Stimulated activated CD4-positive, alpha-beta T cell treated with anti-CD3 and anti-CD28 coated beads, Interleukin-2, amount 100 ng/mL, for 48 hours (primary cell): ENCODE measurements at places on chromosomes 1 and 21.
A peak's percentile ranks its signal among the peaks of the same experiment; 100 is the strongest.

DNA sequence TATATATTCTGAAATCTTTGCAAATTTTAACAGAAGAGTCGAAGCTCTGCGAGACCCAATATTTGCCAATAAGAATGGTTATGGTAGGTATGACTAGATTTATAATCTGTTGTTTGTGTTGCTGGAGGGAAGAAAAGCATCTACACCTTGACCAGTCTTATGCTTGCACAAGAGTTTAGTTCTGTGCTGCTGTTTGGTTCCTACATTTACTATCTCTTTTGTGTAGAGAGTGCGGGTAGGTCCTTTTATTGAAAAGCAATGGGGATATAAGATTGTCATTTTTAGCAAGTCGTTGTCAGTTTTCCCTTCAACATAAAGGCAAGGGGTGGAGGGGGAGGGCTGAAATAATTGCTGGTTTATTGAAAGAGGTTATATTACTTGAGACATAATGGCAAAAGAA lies 396 bp downstream of the ELAVL4 start:
- no peak for DNase-seq

DNA sequence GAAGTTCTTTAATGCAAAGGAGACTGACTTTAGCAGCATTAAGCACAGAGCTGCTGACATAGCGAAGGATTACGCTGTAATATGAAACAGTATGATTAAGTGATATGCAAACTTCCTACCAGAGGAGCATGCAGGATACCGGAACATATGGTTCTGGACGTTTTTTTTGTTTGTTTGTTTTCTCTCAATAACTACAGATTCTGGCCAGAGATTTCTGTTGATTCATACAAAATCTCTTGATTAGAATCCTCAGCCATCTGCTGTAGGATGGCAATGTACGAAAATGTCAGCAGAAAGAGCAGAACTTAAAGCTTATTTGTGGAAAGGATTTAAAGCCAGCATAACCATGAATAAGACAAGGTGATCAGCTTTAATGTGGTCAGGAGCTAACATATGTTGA lies 970.7 kb downstream of the KCNT2 start:
- DNase-seq, result no peak

DNA sequence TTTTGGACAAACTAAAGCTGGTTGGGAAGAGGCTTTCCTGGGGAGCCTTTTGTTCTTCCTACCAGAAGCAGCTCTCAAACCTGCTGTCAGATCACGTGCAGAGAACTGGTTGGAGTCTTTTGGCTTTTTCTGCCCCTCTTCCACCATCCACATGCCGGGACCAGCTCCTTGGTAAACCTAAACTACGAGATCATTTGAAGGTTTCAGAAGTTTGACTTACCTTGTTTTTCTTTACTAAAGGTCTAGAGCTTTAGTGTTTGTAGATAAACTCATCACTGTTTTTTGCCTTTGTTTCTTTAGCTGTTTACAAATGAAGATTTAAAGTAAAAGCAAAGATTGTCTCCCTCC lies 113.4 kb downstream of the HLX start:
- DNase-seq, result no peak

DNA sequence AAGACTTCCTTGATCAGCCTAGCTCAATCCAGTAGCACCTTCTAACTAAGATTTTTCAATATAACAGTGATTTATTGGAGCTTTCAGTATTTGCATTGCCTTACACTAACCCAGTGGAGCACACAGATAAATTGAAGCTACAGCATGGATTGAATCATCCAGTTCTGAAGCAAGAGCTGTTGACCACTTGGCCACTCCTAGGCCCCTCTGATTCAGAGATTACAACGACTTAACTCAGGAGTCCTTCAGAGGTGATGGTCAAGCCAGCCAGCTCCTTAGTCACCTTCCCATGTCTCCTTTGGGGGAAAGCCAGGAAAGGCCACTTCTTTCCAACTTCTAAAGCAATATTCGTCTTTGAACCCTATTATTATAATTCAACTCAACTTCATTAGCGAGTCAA lies 151.8 kb downstream of the TENT5C start:
- DNase-seq, result no peak

- DNase-seq, result no peak
Observed at GRCh38 chr1:68551459-68551858, 54.6 kb upstream of the DEPDC1 start.

DNA sequence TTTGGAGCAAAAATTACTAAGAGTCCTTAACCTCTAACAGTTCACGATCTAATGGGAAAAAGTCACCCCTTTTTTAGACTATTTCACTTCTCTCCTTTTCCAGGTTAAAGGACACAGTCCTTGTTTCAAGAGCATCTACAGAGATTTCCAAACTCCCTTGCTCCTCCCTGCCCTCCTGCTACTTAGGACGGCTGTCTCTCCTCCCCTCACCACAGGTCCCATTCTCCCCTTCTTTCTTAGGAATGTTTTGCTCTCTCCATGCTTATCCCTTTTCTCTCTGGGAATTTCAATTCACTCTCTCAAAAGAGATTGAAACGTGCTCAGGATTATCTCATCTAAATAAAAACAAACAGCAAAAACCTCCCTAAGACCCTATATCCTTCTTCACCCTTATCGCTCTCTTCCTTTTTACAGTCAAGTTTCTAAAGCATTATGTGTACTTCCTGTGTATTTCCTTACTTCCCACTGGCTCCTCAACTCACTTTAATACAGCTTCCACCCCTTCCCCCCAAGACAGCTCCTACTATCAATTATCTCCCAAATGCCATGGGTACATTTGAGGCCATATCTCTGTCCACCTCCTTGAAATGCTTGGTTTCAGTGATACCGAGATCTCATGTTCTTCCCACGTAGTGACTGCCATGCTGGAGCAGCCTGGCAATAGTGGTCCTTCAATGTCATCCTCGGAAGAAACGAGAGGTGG lies 43.2 kb upstream of the ZNF281 start:
- no peak for DNase-seq

GRCh38 chr1:167720965-167721616 lies 691 bp upstream of the MPZL1 start:
- DNase-seq, result no peak

DNA sequence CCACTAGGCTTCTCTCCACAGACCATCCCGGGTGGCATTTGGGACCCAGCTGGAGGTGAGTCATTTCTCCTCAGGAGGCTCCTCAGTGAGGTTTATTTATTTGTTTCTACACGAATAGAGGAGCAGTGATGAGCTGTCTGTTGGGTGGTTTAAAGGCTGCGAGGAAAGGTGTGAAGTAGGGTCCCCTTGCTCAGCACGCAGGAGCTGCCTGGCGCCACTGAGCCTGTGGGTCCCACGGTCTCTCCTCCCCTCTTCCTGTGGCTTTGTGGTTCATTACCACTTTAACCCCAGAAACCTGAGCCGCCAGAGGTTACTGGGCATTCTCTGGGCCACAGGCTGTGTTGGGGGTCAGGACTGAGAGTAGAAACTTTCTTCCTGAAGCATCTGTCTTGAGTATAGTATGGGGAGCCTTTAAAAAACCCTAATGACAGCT lies 39.9 kb downstream of the IL6R start:
- no peak for DNase-seq

DNA sequence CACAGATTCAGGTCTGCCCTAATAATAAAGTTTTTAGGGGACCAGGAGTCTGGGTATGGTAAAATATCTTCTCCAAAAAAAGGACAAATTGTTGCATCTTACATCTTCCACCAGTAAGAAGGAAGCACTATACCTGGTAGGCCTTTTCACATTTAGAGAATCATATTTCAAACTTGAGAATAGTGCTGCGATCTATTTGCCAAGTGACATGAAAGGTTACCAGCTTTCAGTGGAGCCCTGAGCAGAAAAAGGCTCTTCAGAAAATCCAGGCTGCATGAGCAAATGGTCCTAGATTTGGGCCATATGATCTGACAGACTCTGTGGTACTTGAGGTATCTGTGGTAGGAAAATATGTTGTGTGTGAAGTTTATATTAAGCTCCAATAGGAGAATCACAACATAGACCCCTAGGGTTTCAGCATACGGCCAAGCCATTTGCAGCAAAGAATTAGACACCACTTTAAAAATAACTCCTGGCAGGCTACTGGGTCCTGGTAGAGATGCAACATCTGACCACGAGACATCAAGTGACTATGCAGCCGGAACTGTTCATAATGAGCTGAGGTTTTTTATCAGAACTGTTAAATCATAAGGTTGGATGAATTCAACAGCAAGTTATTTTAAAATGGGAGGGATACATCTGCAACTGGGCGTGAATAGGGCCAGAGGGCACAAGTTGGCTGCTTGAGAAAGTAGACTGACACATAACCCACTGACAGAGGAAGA lies 38.6 kb upstream of the CCDC190 start:
- no peak for DNase-seq

- peak; percentile 30 for DNase-seq
Observed at GRCh38 chr1:89454845-89455521, 69.6 kb upstream of the LRRC8B start.

DNA sequence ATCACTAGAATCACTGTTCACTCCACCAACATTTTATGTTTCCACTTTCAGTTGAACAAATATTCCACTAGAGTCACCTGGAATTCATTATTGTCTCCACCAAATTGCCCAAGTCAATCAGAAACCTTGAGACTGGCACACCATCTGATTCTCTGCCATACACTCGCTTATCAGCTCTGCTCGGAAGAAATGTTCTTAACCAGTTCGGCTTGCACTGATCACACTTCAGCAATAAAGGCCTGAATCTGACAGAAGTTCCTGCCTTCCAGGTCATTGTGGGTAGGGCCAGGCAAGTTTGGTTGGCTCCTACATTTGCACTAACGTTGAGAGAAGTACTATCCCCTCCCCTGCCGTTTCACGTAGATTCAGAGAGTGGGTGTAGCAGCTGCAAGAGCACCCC lies 10.0 kb downstream of the TPM3 start:
- DNase-seq, result no peak

DNA sequence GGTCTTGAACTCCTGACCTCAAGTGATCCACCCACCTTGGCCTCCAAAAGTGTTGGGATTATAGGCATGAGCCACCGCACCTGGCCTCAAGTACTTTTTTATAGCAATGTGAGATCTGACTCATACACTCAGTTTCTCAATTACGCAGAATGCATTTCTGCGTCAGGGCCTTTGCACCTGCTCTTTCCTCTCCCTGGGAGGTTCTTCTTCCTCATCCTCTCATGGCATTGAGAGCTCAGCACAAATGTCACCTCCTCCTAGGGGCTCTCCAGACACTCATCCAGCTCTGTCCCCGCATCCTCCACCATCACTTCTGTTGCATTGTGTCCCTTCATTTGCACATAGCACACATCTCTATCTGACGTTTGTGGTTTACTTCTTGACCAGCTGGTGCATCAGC lies 418.8 kb downstream of the PTPRU start:
- no peak for DNase-seq

- peak; percentile 8 for DNase-seq
Observed at GRCh38 chr1:201153474-201154388, 543 bp downstream of the TMEM9 start.

GRCh38 chr21:31370893-31371544 lies 27.0 kb upstream of the TIAM1 start:
- DNase-seq, result no peak

GRCh38 chr1:199422206-199422605 lies 605.3 kb upstream of the NR5A2 start:
- no peak for DNase-seq

DNA sequence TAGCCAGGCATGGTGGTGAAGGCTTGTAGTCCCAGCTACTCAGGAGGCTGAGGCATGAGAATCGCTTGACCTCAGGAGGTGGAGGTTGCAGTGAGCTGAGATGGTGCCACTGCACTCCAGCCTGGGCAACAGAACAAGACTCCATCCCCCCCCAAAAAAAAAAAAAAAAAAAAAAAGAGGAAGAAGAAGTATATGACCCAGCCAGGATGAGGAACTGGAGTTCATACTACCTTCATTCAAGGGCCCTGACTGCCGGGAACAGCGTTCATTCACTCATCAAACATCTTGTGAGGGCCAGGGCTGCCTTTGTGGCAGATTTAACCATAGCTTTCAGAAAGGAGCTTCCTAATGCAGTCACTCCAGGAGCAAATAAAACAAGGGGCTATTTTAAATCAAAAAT lies 127.6 kb downstream of the MRPS6 start:
- no peak for DNase-seq

DNA sequence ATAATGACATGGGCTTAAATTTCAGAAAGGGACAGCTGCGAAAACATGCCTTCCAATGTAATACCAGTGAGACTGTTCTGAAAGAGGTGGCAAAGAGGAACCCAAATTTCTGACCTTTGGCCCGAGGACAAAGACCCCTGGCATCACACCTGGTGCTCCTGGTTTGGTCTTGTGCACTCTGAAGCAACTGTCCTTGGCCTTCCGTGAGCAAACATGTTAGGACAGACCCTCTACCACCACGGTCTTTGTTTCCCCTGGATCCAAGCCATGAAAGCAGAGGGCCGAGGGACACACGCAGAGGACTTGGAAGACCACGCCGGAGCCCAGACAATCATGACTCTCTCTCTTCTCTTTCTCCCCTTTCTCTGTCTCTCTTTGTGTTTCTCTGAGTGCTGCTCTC lies 6.0 kb downstream of the REG4 start:
- DNase-seq, result no peak

DNA sequence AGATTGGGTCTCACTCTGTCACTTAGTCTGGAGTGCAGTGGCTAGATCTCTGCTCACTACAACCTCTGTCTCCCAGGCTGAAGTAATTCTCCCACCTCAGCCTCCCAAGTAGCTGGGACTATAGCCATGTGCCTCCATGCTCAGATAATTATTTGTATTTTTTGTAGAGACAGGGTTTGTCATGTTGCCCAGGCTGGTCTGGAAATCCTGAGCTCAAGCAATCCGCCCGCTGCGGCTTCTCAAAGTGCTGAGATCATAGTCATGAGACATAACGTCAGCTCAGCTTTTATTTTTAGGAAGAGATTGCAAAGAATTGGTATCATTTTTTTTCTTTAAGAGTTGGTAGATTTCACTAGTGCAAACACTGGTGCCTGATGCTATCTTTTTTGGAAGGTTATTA lies 244.9 kb downstream of the DSCAM start:
- no peak for DNase-seq

GRCh38 chr1:30521261-30521865 lies 202.0 kb downstream of the MATN1 start:
- no peak for DNase-seq
